ENCODE measurements at places on chromosomes 3 and 15.

GRCh38 chr15:63065262-63066221, 23.0 kb downstream of the TPM1 start:
- DNase-seq: no peak

- DNase-seq: no peak
These were observed 458.6 kb upstream of the ZNF385D start for GRCh38 chr3:22209578-22209977.

DNA sequence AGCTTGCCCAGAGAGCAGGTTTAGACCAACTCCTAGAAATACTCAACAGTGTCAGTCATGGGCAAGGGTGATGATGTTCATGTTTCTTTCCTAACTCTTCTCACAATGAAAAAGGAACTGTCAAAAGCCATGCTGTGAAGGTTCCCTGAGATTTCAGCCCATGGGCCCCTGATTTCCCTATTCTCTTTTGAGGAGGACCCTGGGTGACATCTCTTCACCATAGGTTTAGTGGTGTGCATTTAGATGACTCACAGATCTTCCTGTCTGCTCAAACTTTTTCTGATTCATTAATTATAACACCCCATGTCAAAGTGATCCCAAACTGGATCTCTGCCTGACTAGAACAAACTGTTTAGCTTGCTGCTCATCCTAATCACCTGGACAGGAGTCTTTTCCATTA, 108.0 kb downstream of the BBX start:
- DNase-seq: no peak

DNA sequence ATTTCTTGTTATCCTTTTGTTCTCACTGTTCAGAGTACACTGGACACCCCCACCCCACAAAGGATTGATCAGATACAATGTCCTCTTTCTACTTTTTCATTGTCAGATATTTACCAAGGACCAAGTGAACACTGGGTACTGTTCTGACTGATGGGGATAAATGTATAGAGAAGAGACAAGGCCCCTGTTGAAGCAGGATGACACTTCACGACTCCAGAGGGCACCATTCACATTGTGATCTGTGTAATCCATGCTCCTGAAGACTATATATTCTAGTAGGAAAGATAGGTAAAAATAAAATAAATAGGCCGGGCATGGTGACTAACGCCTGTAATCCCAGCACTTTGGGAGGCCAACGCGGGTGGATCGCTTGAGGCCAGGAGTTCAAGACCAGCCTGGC, 7.2 kb upstream of the CRYGS start:
- DNase-seq: no peak

DNA sequence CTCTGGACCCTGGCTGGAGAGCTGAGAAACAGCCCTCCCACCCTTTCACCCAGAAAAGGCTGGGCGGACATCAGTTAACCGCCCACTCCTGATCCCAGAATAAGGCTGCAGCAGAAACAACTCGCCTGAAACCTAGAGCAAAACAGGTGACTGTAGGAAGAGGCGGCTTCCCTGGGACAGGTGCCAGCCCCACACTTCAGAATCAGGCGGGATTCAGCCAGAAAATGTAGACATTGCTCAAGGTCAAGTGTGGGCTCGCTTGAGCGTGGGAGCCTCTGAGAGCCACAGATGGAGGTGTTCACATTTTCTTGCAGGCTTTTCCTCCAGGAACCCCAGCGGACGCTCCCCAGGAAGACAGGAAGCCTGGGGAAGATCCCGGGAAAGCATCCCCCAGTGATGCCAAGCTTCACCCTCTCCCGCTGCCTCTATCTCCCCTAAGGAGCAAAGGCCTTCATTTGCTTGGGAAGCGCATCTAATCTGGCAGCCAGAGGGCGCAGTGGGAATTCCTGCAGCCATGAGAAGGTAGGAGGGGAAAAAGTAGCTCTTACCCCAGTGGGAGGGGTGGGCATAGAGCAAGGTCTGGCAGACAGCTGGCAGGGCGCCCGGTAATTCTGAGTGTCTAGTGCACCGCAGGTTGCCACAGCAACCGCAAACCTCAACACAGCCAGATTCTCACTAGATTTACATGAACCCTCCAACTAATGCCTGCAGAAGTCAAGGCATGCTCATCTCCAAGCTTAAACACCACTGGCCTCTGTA, 77.7 kb downstream of the OCA2 start:
- no peak for DNase-seq

DNA sequence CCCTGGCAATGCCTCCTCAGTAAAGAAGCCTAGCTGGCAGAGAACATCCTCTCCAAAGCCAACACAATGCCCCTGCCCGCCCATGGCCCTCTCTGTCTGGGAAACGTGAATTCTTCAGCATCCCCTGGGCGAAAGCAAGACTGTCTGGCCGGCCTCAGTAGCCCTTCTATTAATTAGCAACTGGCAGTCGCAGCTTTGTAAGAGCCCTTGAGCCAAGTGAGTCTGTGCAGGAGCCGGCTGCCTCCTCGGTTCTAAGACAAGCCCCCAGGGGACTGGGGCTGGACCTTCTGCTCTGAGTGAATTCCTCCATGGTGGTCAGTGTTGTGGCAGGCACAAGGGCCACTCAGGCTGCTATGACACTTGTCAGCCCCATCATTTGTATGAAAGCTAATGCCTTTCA, 7.4 kb downstream of the HCN4 start:
- DNase-seq: no peak

DNA sequence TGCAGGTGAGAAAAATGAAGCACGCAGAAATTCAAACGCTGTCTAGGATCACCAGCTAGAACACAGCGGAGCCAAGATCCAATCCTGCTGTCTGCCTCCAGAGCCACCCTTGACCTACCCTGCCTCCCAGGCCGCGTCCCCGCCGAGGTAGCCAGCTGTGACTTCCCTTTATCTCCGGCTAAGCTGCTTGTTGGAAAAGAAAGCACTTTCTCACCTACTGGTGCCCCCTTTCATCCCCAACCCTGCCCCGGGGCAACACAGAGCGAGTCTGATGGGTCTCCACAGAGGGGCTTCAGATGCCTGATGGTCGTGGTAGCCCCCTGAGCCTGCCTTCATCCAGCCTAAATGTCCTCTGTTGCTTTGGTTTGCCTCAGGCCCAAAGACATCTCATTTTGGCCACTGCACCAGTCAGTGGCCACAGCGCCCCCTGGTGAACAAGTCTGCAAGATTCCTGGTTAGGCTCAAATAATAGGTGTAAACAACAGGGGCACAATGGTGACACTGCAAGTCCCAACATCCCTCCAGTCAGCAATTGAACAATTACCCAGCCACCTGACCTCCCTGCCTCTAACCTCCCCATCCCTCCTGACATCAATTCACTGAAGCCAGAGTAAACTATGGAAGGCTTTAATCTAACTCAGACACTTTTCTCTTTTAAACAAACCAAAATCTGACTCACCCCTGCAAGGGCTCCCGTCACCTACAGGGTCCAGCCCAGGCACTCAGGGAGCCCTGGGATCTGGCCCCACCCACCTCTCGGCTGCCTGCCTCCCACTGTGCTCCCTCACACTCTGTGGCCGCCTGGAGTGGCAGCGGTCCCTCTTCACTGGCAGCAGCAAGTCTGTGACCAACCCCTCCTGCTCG, 27.3 kb upstream of the BCL2L10 start:
- peak; percentile 76 for DNase-seq

DNA sequence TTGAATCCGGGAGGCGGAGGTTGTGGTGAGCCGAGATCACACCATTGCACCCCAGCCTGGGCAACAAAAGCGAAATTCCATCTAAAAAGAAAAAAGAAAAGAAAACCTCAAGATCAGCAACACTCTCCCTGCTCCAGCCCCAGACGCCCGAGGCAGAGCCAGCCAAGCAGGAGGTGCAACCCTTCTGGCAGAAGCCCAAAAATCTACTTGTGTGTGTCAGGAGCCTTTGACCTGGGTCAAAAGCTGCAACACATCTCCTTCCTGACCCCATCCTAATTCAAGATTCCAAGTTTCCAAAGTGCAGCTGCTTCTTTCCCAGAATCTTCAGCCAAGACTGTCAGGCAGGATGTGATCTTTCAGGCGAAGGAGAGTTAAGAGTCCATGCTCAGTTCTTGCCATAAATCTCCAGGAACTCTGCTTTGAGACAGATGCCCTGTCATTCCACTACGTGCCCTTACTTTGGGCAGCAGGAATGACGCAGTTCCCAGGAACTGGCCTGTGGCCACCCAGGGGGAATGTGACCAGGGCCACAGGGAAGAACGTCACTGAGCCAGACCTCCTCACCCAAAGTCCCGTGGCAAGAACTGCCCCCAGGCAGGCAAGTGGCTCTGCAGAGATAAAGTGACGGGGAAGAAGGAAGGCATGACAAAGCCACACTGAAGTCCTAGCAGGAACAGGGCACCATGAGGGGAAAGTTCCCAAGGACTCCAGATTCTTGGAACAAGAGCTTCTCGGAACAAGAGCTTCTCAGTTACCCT, 39.4 kb downstream of the SH3BP5 start:
- DNase-seq: no peak

- no peak for DNase-seq
These were observed 42.7 kb downstream of the HEG1 start for GRCh38 chr3:125013095-125013494.

DNA sequence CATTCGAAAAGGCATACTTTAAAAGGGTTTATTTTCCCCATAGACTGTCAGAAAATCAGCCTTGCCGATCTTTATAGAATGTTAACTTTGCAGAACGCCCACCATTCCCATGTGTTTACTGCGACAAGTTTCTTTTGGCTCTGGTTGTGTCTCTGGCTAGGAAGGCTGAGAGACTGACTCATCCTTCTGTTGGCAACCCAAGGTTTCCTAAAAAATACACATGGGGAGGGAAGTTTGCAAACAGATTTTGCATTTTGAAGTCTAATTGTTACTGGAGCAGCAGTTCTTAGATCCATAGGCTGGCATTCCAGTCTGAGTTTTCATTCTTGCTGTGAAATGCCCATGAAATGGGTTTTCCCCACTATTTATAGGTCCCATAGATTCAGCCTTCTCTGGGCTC, 37.9 kb upstream of the MINAR1 start:
- DNase-seq: no peak

GRCh38 chr15:53830707-53831386, 71.4 kb upstream of the WDR72 start:
- DNase-seq: no peak

DNA sequence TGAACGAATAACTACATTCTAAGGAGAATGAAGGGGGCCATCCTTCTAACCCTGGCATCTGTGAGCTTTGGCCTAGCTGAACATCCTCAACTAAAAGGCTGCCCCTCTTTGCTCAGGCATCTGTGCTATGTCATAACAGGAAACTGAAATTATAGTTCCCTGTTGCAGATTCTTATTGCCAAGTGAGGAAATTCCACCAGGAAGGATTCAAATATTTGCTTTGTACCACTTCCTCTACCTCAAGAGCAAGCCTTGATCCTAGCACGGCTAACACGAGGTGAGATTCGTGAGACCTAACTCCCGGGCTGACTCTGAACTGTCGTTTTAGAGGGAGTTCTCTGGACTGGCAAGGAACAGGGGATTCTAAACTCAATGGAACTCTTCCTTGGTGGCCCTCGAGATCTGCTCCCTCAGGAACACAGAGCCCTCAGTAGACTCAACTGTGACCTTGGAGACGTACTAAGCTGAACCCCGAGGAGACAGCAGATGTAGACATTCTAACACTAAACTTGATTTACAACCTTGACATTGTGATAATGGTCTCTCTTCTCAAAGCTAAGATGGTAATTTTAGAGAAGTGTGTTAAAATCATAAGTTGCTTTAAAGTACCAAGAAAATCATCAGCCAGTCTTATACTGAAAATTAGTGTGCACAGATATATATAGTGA, 4.2 kb downstream of the SPG21 start:
- DNase-seq: no peak

DNA sequence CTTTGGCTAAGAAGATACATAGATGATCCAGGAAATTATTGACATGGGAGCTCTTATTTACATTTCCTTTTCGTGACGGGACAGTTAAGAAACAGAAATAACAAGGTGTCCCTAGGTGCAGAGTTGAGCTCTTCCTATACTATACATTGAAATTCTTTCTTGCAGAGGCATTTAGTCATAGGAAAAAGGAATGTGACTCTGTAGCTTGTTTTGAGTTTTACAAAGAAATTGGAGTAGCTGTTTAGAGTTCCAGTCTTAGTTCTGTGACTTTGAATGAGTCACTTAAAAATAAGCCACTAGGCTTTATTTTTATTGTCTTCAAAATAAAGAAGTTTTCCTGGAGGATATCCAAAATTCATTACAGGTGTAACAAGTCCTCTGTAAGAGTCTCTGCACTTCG, 723.5 kb upstream of the SGO1 start:
- no peak for DNase-seq

- DNase-seq: no peak
These were observed 197.0 kb downstream of the KLF13 start for GRCh38 chr15:31523655-31524049.

GRCh38 chr3:191331388-191331787, 1.1 kb upstream of the UTS2B start:
- no peak for DNase-seq

GRCh38 chr3:114308830-114309229, 15.0 kb downstream of the TIGIT start:
- peak; percentile 70 for DNase-seq

GRCh38 chr3:114697401-114697800, 403.6 kb downstream of the TIGIT start:
- DNase-seq: no peak

DNA sequence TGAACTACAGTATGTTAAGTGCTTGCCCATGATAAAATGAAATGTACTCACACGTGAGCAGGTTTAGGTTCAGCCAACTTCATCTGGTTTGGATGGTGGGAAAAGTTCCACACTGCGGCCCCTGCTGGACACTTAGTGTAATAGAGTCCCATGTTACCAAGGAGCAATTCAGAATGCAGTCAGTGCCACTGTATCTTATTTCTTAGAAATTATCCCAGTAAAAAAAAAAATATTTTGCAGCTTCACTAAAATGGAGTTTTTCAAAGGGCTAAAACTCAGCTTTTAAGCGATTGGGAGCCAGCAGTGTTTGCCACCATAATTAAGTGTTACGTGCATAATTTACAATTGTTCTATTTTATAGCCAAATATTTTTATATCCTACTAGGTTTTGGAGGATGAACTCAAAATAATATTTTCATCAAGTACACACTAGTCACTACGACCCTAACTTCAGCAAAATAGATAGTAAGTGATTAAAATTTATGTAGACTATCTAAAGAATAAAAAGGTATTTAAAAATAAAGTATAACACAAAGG, 371.7 kb upstream of the GBE1 start:
- peak; percentile 50 for DNase-seq

DNA sequence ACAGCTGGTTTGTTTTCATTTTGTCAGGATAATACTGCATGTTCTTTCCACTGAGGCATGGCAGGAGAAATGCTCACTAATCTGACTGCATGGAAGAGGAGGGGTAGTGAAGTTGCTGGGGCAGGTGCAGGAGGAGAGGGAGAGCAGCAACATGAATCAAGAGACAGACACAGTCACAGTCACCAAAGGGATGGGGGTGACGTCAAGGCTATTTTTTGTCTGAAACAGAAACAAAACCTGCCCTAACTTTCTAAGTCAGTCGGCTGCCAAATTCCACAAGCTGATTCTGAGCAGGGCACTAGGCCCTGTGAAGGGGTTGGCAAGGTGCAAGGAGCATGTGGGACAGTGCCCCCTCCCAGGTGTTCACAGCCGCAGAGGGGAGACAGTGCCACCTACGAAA, 186.6 kb upstream of the NSMCE3 start:
- no peak for DNase-seq
